ENCODE measurements at places on chromosomes 1 and 21. TPM values are rescaled to one million over a fixed set of nuclear protein-coding genes. Genes with fewer than 3 reads are reported as not detected.

The TRIM17 gene
- 1.8 TPM for total RNA-seq

The UTS2 gene
- total RNA-seq = not detected

The HSD17B7 gene
- total RNA-seq = 18.7 TPM

The HCRTR1 gene
- total RNA-seq = not detected

The CELA3A gene
- total RNA-seq = not detected

The INAVA gene
- total RNA-seq = not detected

The ZNF644 gene
- 68.5 TPM for total RNA-seq

The CD84 gene
- 25.4 TPM for total RNA-seq

The ATP1A4 gene
- total RNA-seq = not detected

The PYHIN1 gene
- 35.3 TPM for total RNA-seq

The TATDN3 gene
- 17.9 TPM for total RNA-seq
